Fibroblast of gingiva (primary cell): ENCODE measurements at places on chromosomes 6 and 20.

DNA sequence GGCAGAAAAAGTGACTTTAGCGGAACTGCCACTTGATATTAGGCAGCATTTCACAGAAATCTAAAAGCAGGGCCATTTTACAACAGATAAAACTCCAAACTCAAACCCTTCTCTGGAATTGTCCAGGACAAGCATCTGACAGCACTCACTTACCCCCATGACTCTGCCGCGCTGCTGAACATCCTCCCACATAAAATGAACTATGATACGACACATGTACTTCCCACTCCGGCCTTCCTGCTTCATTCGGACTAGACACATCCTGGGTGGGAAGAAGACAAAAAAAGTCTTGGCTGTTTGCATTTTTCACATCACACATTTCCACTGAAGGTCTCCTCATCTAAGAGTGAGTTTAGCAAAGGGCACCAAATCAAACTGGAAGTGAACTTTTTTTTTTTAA is 54.8 kb upstream of the FAM83C start:
- no peak for DNase-seq

DNA sequence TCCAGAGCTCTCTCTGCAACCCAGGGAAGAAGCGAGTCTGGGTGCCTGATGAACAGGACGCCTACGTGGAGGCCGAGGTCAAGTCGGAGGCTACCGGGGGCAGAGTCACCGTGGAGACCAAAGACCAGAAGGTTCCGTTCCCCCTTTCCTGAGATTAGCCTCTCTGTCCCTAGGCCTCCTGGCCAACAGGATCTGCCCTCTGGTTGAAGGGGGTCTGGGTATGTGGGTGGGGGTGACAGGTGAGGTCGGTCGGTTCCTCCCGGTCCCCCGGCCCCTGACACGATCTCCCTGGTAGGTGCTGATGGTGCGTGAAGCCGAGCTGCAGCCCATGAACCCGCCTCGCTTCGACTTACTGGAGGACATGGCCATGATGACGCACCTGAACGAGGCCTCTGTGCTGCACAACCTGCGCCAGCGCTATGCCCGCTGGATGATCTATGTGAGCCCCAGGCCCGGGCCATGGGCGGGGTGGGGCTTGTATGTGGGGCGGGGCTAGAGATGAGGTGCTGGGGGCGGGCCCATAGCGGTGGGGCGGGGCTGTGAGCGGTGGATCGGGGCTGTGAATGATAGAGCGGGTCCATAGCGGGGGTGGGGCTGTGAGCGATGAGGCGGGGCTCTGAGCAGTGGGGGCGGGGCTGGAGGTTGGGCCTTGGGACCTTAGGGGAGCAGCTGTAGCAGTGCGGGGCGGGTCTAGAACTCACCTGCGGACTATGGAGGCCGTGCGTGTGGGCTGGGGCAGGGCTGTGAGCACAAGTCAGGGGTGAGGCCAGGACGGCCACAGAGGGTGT is 23.9 kb downstream of the MYH7B start:
- no peak for DNase-seq

- DNase-seq = no peak
Observed at GRCh38 chr6:38136547-38136946, 317.0 kb downstream of the ZFAND3 start.

DNA sequence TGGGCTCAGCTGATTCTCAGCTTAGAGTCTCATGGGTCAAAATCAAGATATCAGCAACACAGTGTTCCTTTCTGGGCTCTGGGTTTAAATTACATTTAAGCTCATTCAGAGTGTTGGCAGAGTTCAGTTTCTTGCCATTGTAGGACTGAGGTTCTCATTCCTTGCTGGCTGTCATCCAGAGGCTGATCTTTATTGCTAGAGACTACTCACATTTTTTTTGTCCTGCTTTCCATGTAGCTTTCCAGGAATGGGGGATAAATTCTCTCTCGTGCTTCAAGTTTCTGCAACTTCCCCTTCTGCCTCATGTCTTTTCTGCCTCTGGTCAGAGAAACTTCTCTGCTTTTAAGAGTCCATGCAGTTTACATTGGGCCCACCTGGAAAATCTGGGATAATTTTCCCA is 86.9 kb downstream of the RFX6 start:
- no peak for DNase-seq

- no peak for DNase-seq
Observed at GRCh38 chr6:11929241-11929835, 82.8 kb upstream of the HIVEP1 start.

- no peak for DNase-seq
Observed at GRCh38 chr20:6811262-6812035, 44.0 kb downstream of the BMP2 start.

DNA sequence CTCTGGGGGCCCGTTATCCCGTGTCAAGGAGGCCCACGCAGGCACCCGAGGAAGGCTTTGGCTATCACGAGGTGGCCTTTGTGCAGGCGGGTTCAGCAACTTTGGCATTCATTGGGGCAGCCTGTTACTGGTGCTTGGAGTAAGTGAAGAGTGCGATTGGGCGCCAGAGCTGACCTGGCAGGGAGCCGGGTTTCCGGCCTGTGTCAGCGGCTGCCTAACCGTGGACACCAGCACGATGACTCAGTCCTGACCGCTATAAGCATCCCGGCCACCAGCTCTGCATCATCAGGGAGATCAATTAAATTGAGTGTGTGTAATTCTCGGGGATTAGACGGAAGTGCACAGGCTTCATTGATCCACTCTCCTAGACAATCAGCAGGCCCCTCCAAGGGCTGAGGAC is 45.9 kb downstream of the CDH4 start:
- peak; percentile 18 for DNase-seq

- peak; percentile 37 for DNase-seq
Observed at GRCh38 chr6:26241033-26241895, 123.7 kb upstream of the BTN3A2 start.
